ENCODE measurements at places on chromosomes 4 and X. TPM values are rescaled to one million over a fixed set of nuclear protein-coding genes. Genes with fewer than 3 reads are reported as not detected.
A peak's percentile ranks its signal among the peaks of the same experiment; 100 is the strongest.

Gene FGFR3
- total RNA-seq: not detected

Gene DCAF12L2
- not detected for total RNA-seq

Gene ATP2B3
- not detected for total RNA-seq

Gene CDS1
- total RNA-seq: 0.28 TPM

Gene COX7B2
- not detected for total RNA-seq

Gene EDA
- 4.3 TPM for total RNA-seq

Gene CT83
- not detected for total RNA-seq

Gene CXorf65
- 26.0 TPM for total RNA-seq

Gene CFAP47
- not detected for total RNA-seq

Gene C4orf51
- total RNA-seq: not detected

DNA sequence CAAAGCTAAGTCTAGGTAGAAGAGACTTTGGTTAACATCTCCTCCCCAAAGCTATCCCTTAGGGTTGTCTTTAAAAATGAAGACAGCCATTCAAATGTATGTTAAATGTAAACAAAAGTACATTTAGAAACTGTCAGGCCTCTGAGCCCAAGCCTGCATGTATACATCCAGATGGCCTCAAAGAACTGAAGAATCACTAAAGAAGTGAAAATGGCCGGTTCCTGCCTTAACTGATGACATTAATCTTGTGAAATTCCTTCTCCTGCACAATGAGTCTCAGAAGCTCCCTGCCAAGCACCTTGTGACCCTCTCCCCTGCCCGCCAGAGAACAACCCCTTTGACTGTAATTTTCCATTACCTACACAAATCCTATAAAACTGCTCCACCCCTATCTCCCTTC is 377.9 kb downstream of the FAM133A start:
- no peak for DNase-seq

- DNase-seq: peak; percentile 68
These were observed 109.7 kb downstream of the ELOVL6 start for GRCh38 chr4:110088670-110089069.

DNA sequence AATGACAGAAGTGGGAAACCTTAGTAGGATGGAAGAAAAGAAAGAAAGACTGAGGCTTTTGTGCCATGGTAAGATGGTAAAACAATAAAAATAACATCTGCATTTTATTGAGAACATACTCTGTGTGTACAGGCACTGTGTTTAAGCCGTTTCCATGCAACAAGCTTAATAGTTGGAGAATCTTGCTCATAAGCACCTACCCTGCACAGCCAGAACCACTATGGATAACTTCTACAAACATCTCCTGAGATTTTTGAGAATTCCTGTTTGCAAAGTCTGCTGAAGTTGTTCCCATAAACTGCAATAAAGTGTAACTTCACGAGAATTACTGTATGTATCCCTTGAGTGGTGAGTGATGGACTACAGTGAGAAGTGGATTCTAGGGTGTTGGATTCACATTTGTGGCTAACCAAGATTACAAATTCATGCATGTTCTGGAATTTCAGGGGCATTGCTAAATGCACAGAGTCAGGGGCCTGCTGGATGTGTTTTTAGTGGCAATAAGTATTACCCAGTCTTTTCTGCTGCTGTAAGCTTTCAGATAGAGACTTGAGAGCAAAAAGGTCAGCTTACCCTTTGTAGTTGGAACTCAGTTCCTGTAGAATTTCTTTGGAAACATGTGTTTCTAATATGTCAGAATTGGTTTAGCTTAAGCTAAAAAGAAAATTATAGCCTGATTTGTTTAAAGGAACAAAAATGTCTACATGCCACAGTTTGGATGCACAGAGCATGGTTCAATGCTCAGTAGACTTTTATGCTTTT is 132.5 kb downstream of the AFF1 start:
- no peak for DNase-seq

DNA sequence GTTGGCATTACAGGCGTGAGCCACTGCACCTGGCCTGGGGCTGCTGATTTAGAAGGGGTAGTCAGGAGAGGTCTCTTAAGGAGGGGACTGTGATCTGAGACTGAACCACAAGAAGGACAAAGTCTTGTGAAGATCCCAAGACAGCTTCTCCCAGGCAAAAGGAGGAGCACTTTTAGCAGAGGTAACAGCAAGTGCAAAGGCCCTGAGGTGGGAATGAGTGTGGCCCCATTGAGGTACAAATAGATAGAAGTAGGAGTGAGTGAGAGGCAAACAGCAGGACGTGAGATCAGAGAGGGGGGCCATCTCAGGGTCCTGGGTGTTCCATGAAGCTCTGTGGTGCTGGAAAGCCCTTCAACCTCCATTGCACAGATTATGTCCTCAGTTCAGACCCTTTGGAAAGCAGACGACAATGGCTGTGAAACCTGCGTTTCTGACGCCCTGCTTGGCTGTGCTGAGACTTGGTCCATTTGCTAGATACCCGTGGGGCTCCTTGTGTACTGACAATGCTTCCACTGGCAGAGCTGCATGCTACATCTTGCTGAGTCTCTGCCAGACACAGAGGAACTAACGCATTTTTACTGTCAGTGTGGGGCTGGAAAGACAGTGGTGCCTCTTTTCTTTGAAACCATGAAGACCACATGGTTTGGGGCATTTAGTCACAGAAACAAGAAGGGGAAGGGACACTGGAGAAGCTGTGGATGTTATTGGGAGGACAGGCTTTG is 1.3 kb upstream of the CCKAR start:
- no peak for DNase-seq

- DNase-seq: no peak
These were observed at the start of gene TCEAL9 for GRCh38 chrX:103356130-103356798. TSS of gene TCEAL9 (plus strand) at chrX:103356506. CDS start at chrX:103357685, 1,179 bp downstream.

DNA sequence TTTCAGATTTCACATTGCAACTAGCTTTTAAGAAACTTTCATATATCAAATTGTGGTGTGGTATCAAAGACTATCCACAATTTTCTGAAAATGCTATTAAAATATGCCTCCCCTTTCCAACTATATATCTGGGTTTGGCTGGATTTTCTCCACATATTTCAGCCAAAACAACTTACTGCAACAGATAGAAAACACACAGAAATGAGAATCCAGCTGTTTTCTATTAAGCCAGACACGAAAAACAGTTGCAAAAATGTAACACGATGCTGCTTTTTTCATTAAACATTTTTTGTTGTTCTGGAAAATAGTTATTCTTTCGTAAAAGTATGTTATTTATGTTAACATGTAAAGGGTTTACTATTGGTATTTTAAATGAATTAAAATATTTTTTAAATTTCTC is 33.1 kb downstream of the DCTD start:
- no peak for DNase-seq

DNA sequence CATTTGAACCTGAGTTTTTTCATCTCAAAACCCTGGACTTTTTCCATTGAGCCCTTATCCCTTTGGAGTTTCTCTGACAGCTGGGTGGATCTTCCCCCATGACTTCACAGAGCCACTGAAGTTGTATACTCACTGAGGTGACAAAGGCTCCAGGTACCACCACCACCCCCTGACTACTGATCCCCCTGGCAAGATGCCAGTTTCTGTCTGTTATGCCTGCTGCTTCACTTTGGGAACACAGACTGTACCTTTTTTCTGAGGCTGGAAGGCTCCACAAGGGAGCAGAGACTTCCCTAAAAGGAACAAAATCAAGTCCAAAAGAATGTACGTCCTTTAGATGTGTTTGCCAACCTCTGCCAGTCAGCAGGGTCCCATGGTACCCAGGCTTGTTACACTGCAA is 160.3 kb upstream of the JADE1 start:
- no peak for DNase-seq

DNA sequence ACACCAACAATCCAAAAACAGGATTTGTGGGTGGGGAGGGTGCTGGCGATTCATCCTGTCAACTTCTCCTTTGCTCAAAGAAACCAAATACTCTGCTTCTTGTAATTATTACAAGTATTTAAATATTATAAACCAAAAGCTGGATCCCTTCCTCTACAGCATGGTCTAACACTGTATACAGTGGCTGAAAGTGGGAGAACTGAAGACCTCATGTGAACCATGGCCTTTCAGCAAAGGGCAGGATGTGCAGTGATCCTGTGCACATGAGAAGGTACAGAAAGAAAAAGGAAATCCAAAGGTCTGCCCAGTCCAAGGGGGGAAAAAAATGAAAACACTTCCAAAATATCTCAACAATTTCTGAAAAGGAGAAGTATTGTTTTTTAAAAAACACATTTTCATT is 5.3 kb upstream of the CXorf38 start:
- no peak for DNase-seq

GRCh38 chr4:77146186-77147078 is 10.6 kb upstream of the CCNG2 start:
- no peak for DNase-seq

DNA sequence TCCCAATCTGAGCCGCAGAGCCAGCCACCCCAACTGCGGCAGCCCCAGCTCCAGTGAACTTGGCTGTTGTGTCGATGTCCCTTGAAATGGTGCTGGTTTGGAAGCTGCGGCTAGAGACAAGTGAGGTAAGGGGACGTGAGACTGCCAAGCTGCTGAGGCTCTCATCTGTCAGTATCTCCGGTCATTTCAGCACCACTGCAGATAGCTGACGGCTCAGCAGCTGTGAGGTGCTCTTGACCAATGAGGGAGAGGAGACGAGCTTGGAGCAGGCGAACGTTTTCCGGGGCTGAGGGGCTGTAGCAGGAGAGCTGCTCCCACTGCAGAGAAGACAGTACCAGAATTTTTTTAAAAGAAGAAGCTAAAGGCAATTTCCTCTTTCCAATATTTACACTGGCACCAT is 175.5 kb upstream of the CASK start:
- no peak for DNase-seq

Data from activated T-cell treated with anti-CD3 and anti-CD28 coated beads, Interleukin-2, amount 50 U/mL, for 72 hours (primary cell).